CD4-positive, alpha-beta T cell treated with Interleukin-17A for 1 hour (primary cell): ENCODE measurements at places on chromosomes 1 and 21.

- no peak for DNase-seq
Measured at GRCh38 chr1:245751726-245752470, 597.1 kb downstream of the KIF26B start.

GRCh38 chr1:165218731-165219130 is 137.8 kb downstream of the LMX1A start:
- DNase-seq = no peak

GRCh38 chr1:205273551-205273982 is 45.8 kb downstream of the TMCC2 start:
- peak; percentile 88 for DNase-seq

GRCh38 chr1:91552596-91552995 is 51.9 kb downstream of the CDC7 start:
- DNase-seq = no peak

- no peak for DNase-seq
Measured at GRCh38 chr1:247419336-247419735, 3.4 kb downstream of the NLRP3 start.

- no peak for DNase-seq
Measured at GRCh38 chr1:9438431-9439073, 100.7 kb upstream of the SLC25A33 start.

GRCh38 chr1:44713321-44713781 is 17.6 kb downstream of the RNU5D-1 start:
- no peak for DNase-seq

DNA sequence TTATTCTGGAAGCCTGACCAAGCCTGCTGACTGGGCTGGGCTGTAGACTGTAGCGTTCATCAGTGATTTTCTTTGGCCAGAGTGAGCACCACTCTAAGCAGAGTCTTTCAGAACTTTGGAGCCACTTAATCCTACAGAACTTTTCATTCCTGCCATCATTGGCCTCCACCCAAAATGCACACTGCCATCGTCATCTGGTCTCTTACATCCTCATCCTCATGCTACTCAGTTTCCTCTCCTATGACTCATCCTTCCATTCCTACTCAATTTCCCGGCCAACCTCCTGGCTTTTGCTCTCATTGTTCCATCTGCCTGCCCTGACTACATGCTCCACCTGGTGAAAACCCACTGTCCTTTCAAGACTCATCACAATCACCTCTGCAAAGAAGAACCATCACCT is 233.8 kb upstream of the USP25 start:
- no peak for DNase-seq

DNA sequence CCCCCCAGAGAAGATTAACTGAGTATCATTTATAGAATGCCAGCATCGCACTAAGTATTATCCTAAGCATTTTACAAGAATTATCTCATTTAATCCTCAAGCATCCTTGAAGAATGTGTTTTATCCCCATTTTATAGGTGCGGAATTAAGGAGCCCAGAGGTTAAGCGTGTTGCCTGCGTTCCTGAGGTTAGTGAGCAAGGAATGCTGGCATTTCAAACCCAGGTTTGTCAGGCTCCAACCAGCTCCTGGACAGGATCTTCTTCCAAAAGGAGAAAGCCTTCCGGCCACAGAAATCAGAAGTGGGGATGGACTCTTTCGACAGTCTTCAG is 82.3 kb downstream of the SSBP3 start:
- DNase-seq = no peak

DNA sequence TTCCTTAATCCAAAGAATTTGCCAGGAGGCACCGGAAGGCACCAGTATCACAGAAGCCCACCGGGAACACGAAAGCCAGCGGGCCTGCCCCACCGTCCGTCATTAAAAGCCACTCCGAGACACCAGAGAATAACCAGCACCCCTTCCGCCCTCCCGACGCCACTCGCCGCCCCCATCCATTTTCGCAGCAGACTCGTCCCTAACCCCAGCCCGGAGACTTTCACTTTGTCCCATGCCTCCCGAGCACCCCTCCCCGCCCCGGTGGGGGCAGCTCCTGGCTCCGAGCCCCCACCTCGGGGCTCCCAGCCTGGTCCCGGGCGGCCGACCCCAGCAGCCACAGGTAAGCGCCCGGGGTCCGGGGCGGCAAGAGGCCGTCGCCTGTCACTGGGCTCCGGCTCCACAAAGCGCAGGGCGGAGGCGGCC is 105.4 kb downstream of the SLC45A1 start:
- DNase-seq = peak; percentile 39

- DNase-seq = peak; percentile 26
Measured at GRCh38 chr1:150429805-150430204, 57.4 kb upstream of the TARS2 start.

DNA sequence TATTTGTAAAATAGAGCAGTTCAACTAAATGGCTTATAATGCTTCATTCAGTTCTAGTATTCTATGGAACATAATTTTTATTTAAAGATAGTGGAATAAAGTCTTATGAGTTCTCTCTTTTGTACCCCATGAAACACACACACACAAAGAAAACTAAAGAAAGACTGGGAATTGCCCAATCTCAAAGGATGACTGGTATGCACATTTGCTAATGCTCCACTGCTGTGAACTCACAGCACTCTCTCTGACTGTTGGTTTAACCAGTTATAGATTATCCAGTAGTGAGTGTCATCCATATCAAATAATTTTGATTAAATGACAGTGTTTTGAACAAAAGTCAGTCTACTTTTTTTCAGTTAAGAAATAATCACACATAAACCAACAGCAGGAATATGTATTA is 1082.4 kb upstream of the B3GALT2 start:
- DNase-seq = no peak

- DNase-seq = no peak
Measured at GRCh38 chr1:155858800-155859233, 550 bp upstream of the SYT11 start.

DNA sequence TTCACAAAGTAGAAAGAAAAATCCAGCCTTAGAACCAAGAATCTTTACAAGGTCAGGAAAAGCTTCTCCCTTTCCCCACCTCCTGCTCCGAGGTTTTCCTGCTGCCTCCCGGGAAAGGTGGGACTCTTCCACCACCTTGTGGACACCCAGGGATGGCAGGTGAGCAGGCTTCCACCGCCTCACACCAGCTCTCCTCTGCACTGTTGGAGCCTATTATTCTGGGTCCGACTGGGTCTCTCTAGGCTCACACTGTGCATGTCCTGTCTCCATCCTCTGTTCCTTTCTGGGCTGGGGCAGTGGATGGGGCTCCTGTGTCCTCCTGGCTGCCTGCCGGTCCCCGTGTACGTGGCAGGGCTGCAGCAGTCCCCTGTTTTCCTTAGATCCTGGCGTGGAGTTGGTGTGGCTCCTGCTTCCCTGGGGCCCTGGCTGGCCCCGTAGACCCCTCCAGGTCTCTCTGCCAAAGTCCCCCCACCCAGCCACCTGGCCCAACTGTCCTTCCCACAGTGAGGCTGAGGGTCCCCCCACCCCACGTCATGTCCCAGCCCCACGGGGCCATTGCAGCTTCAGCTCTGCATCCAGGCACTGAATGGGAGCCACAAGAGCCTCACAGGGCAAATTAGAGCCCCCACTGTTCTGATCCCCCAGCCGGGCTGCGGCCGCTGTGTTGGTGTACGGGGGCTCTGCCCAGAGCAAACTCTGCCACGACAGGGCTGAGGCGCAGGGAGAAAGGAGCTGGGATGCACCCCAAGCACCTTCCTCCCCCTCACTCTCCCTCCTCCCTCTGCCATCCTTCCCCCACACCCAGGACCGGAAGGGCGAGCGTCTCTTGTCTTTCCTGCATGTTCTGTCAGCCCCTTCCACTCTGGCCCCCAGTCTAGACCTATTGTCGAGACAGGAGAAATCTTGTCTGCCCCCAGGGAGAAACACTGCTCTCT is 3.3 kb upstream of the SLC45A1 start:
- DNase-seq = peak; percentile 63

DNA sequence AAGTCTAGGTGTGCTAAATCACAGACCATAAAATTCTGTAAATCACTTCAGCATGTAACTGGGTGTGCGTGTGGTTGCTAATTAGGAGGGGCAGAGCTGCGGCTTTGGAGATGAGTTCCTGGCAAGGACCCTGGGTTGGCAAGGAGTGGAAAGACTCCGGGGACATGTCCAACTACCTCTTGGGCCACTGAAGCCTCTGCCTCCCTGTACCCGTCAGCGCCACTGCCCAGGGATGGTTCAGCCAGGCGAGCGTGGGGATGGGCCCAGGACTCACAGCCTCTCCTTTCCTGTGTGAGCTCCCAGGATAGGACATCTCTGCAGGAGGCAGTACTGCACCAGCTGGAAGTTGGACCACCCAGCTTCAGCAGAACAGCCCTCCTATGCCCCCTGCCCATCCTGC is 386.4 kb upstream of the VAMP3 start:
- no peak for DNase-seq

DNA sequence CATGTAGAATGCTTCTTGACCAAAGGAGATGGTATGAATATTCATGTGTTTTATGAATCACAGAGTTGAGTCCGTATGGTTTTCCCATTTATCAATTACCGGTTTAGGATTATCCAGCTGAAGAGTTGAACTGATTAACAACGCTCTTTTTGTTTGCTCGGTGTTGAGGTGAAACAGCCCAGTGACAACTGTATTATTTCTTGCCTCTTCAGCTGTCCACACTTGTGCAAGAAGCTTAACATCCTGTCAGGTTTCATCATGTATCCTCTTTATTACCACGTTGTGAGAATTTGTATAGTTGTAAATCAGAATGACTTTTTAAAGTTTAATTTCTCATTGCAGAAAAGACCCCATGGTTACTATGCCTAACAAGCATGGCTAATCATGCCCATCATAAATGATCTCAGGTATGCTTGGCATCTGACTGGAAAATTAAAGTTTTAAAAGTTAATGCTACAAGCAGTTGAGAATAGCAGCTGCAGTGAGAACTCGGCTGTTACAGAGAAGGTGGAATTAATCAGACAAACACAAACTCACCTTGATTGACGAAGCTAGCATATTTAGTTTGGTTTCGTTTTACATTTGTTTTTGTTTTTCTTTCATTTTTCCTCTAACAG is 563.2 kb upstream of the ADGRL2 start:
- DNase-seq = no peak

- DNase-seq = no peak
Measured at GRCh38 chr1:95407131-95407885, 173.3 kb downstream of the RWDD3 start.

DNA sequence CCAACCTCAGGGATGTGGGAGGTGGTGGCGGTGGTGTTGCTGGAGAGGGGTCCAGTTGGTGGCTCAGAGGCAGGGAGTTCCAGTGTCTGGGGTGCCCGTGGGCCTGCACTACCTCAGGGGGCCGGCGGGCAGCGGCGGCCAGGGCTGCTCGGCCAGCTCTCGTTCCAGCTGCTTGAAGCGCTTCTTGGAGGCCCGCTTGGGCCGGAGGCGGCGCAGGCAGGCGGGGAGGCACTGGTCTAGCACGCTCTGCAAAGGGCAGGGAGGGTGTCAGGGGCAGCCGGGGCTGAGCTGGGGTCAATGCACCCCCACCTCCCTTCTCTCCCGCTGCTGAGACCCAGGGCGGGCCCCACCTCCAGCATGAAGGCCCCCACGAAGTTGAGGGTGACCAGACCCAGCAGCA is 5.7 kb upstream of the MFAP2 start:
- no peak for DNase-seq

- no peak for DNase-seq
Measured at GRCh38 chr1:47003896-47004403, 19.5 kb upstream of the CYP4X1 start.

- peak; percentile 71 for DNase-seq
Measured at GRCh38 chr1:236156512-236157208, 14.3 kb downstream of the GPR137B start.

DNA sequence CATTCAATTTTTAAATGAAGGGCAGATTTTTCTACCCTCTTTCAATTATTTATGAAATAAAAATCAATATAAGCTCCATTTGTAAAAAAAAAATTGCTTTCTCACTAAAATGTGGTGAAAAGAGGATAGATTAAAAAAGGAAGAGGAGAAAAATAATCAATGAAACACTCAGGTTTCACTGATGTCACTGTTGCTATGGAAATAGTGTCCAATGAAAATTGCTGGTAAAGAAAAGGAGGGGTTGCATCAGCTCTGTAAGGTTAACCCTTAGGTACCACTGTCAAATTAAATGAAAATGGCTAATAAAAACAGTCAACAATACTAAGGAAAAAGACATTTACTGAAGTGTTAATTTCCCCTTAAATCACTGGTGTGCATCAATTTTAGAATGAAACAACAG is 91.6 kb upstream of the TTC39A start:
- DNase-seq = peak; percentile 46

DNA sequence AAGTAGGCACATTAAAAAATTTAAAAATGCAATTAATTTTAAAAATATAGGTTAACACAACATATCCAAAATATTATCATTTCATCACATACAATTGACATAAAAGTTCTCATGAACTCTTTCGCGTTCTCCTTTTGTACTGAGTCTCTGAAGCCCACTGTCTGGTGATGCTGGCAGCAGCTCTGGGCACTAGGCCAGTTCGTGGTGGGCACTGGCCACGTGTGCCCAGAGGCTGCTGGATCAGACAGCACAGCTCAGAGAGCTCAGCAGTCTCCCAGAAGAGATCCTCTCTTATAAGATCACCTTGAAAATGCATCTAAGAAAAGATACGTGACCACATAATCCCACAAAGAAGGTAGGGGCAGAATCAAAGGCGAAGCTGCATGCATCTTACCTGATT is 9.9 kb downstream of the CEP104 start:
- no peak for DNase-seq

GRCh38 chr1:155320661-155321617 is at the start of gene RUSC1:
Gene RUSC1, plus strand, starts transcription at chr1:155320894. Its CDS starts 880 bp downstream, at chr1:155321774.
- peak; percentile 73 for DNase-seq

DNA sequence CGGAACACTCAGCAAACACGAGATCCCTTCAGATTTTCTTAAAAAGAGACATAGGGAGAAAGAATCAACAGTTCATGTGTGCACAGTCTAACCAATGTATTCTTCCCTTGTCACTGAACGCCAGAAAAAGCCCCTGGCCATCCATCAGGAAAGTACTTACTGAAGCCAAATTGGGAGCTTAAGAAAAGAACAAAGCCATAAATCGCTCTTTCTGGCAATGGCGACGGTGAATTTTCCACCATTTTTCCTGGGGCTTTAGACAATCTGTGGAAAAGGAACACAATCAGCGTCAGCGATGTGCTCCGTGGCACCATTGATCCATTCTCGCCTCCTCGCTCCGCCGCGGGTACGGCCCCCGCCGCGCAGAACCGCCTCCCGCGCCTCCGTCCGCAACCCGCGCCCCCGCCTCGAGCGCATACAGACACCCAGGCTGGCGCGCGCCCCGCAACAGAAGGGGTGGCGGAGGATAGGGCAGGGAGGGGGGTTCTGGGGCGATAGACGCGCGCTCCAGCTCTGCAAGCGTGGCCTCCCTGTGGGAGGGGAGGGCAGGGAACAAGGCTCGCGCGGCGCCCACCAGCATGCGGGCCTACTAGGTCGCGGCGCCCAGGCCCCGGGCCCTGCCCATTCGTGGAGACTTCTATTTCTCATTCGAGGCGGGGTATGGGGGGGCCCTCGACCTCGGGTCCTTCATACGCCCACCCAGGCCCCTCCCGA is 440 bp downstream of the PIGP start:
- DNase-seq = peak; percentile 83

- DNase-seq = no peak
Measured at GRCh38 chr1:45848097-45848496, 44.7 kb downstream of the MAST2 start.

DNA sequence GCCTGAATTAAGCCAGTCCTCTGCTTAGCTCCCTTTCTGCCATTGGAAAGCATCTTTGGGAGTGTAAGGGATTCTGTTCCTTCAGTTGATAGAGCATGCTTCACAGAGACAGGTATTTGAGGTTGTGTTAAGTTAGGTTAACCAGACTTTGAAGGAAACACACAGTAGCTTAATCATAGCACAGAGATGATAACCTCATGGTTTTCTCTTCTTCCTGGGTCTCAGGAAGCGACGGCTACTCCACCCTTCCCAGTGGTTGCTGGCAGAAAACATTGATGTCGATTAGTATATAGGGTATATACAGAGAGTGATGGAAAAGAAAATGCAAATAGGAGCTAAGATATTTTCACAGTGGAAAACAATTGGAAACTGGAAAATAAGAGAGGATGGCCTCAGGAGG is 42.0 kb downstream of the S1PR1 start:
- DNase-seq = peak; percentile 48
